Pancreas (tissue), 10 donors: ENCODE measurements at places on chromosomes 16 and 17. TPM values are rescaled to one million over a fixed set of nuclear protein-coding genes. Genes with fewer than 3 reads are reported as not detected.

GRCh38 chr17:77933777-77934398, 24.6 kb upstream of the TNRC6C start:
- H3K4me3 ChIP-seq = no peak overlapping the region
- no peak for DNase-seq
- H3K27me3 ChIP-seq = no peaks in the 10 kb centered on the region
- H3K27ac ChIP-seq = no peak overlapping the region
- no peaks in the 10 kb centered on the region for H3K4me1 ChIP-seq

GRCh38 chr16:1487395-1488053, 1.2 kb downstream of the PTX4 start:
- peaks cover 2% of the 10 kb centered on the region for H3K4me1 ChIP-seq
- H3K27ac ChIP-seq = no peak overlapping the region
- H3K27me3 ChIP-seq = no peaks in the 10 kb centered on the region
- H3K4me3 ChIP-seq = no peak overlapping the region

DNA sequence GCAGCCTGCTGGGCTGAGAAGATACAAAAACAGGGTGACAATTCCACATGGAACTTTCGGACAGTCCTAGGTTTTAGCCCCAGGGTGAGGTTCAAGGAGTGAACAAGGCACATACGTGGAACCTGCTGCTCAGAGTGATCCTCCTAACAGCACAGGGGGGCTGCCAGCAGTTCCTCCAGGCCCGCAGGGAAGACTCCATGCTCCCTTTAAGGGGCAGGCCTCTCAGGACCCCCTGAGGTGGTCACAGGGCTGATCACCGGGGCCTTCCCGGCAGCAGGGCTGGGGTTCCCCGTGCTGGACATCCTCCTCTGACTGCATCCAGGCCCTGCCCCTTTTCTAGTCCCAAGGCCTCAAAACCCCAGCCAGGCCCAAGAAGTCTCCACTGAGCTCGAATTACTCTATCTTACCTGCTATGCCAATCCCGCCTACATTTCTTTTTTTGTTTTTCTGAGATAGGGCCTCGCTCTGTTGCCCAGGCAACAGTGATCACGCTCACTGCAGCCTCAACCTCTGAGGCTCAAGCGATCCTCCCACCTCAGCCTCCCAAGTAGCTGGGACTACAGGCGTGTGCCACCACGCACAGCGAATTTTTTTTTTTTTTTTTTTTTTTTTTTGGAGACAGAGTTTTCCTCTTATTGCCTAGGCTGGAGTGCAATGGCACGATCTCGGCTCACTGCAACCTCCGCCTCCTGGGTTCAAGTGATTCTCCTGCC, 10.4 kb downstream of the CANT1 start:
- DNase-seq = no peak
- no peak overlapping the region for H3K27ac ChIP-seq
- H3K27me3 ChIP-seq = no peaks in the 10 kb centered on the region
- peaks cover 10% of the 10 kb centered on the region for H3K4me1 ChIP-seq
- no peak overlapping the region for H3K4me3 ChIP-seq

DNA sequence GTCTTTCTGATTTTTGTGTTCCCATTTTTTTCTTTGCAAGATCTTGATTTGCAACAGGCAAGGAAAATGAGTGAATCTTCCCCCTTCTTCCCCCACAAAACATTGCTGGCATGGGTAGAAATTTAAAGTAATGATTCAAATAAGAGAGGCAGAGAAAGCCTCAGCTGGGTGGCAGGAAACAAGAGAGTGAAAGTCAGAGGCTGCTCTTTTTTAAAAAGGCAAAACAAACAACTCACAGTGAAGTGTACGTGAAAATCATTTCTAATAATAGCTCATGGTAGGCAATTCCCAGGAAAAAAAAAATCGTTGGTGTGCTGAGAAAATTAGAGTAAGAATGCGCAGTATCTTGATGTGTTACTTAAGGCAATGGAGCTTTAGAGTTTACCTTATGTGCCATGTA, 229.5 kb downstream of the FTO start:
- no peaks in the 10 kb centered on the region for H3K36me3 ChIP-seq
- no peak overlapping the region for H3K27ac ChIP-seq
- no peaks in the 10 kb centered on the region for H3K27me3 ChIP-seq
- peaks cover 3% of the 10 kb centered on the region for H3K4me1 ChIP-seq

Gene ZMYND15
- total RNA-seq = 0.57 TPM

Gene KRTAP2-2
- total RNA-seq = not detected

- no peak overlapping the region for H3K27ac ChIP-seq
- peaks cover 2% of the 10 kb centered on the region for H3K27me3 ChIP-seq
- no peak overlapping the region for H3K4me3 ChIP-seq
- no peaks in the 10 kb centered on the region for H3K36me3 ChIP-seq
- no peaks in the 10 kb centered on the region for H3K4me1 ChIP-seq
- DNase-seq = no peak
These were observed 194.5 kb upstream of the CDH13 start for GRCh38 chr16:82432261-82432660.

DNA sequence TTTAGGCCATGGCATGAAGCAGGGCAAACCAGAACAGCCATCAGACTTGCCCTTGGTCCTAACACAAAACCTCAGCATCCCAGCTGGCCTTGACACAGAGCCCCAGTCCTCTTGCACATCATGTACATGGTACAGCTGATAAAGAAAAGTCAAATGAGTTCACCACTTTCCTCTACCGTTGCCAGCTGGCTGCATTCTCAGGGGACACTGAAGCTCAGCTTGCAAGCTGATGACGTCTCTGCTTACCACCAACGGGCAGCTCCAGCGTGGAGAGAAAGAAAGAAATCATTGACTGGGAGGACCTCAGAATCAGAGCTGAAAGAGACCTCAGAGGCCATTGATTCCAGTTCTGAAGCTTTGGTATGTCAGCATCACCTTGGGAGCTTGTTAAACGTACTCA, 80.7 kb upstream of the CES5A start:
- no peak for DNase-seq
- H3K4me1 ChIP-seq = no peaks in the 10 kb centered on the region
- H3K27me3 ChIP-seq = no peaks in the 10 kb centered on the region
- H3K36me3 ChIP-seq = no peaks in the 10 kb centered on the region
